CD4-positive, alpha-beta T cell treated with Interleukin-1 beta for 1 hour (primary cell): ENCODE measurements at places on chromosomes 5 and 9.

- no peak for DNase-seq
Measured at GRCh38 chr5:90421136-90421535, 11.6 kb upstream of the CETN3 start.

GRCh38 chr9:97507428-97507984, 6.0 kb downstream of the TMOD1 start:
- no peak for DNase-seq

DNA sequence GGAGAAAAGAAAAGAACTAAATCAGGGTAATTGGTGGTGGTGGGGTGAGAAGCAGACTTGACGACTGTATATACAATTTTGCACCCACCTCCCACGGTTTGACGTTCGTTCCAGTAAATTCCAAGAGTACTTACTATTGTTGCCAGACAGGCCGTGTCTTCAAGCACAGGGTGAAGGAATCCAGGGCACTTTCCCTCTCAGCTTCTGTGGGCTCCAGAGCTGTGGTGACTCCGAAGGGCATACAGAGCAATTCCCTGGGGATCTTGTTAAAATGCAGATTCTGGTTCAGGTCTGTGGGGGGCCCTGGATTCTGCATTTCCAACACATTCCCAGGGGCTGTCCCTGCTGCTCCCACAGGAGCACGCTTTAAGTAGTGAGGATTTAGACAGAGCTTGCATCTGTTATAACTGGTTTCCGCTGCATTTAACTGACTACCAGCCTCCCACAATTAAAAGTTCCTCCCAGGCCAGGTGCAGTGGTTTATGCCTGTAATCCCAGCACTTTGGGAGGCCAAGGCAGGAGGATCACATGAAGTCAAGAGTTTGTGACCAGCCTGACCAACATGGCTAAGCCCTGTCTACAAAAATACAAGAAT, 49.3 kb upstream of the FANCC start:
- no peak for DNase-seq

DNA sequence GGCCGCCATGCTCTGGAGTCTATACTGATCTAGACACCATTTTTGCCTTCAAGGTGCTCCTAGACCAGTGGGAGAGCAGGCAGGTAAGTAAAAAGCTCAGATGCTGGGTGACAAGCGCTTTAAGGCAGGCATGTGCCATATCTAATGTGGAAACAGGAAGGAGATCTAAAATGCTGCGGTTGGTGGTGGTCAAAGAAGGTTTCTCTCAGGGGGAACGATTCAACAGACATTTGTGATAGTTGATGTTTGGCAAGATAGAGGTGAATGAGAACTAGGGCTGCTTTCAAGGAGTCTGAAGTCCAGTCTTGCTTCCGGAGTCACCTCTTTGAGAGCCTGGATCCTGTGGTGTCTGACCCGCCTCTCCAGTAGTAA, 146.2 kb upstream of the KLF4 start:
- no peak for DNase-seq

DNA sequence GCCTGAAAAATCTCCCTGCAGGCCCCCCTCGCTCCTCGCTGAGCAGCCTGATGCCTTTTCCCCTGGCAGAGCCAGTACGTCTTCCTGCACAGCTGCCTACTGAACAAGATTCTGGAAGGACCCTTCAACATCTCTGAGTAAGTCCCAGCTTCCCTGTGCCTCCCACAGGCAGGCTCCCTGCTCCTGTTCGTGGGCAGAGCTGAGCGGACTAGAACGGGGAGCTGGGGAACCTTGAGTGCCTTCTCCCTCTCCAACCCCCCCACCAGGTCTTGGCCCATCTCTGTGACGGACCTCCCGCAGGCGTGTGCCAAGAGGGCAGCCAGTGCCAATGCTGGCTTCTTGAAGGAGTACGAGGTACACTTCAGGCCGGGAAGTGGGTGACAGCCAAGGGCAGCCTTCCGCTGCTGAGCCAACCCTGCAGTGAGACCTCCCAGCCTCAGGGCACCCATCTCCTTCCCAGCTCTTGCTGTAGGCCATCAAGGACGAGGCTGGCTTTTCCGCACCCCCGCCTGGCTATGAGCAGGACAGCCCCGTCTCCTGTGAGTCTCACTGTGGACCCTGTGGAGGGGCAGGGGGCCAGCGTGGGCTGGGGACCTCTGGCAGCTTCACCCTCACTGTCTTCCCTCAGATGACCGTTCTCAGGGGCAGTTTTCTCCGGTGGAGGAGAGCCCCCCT, 21.1 kb upstream of the SPTLC1 start:
- no peak for DNase-seq

GRCh38 chr9:114151426-114151956, 3.8 kb upstream of the COL27A1 start:
- no peak for DNase-seq

DNA sequence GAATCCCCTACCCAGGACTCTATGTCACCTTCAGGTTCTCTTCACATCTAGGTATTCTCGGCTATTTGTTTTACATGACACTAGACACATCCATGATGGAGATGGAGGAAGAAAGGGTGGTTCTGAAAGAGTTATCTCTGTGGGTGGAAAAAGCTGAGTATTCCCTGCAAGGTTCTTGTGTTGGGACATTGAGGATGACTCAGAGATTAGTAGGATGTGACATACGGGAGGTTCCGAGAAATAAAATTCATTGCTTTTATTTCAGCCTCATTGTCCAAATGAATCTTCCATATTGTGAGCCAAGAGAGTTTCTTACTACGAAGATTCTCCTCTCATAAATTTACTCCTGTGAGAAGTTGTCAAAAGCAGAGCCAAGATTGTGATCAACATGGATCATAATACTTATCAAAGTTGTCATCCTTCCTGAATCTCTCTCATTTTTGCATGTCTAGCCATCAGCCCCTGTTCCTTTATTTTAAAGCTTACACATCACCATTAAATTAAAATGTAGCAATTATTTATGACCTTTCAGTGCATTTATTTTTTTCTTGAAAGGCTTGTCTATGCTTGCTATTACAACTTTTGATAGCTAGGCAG, 370.0 kb downstream of the PSAT1 start:
- no peak for DNase-seq

- DNase-seq: no peak
Measured at GRCh38 chr9:89759572-89759971, 154.8 kb downstream of the GADD45G start.

DNA sequence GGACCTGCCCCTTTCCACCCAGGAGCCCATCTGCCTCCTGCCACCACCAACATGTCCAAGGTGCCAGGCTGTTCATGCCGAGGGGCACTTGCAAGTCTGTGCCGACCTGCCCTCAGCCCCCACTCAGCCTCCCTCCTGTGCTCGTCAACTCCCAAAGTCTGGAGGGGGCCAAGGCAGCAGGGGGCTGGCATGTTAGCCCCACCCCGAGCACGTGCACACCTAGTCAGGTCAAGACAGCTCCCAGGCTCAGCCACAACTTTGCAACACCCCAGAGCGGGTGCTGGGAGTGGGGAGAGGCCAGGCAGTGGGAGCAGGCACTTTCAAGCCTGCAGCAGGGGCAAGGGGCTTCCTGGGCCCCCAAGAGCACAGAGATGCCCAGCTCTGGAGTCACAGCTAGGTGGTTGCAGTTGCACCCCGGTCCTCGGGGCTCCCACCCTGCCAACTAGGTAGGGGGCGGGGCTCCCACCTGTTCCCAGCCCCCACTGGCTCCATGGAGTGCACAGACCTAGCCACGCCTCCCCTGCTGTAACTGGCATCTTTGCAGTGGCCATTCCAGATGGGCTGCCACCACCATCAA, 272.5 kb downstream of the CETN3 start:
- no peak for DNase-seq

DNA sequence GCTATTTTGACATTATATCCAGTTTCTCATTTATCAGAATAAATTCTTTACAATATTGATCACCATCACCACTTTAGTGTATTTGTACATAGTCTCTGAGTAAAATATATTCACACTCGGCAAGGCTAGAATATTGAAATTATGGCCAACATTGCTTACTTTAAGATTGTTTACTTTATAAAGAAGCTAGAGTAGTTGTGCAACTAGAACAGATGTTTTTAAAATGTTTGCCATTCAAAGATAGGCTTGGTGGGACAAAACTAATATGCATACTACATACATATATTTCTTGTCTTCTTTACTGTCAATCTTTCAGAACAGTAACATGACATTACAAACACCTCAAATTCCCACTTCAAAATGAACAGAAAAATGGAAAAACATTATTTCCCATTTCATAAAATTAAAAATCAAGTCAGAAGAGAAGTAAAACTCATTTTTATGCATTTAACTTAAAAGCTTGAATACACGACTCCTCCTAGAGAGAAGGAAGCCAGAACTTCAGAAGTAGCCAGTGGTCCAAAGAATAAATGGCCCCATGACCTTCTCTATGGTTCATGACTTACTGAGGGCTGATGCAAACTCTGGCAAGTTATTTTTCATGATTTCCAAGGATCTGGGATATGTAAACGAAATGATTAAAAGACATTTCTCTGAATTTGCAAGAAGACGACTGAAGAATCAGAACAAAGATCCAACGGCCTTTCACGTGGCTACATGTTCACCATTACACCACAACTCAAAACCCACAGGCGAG, 14.1 kb downstream of the MTX3 start:
- no peak for DNase-seq

GRCh38 chr9:137286975-137287383, 9.5 kb downstream of the TOR4A start:
- peak; percentile 17 for DNase-seq

DNA sequence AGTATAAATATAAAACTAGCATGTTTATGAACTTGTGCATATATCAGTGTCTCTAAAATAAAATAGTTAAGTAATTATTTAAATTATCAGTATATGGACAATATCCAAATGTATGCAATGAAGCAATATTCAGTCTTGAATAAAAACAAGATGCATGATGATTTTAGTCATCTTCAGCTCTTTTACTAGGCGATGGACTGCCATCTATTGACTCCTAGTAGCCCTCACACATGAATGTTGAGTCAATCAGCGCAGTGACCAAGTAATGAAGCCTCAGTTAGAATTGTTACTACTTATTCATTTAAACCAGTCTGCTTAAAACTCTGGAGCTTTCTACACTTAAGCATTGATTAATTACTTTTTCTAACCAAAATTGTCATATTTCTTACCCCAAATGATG, 92.9 kb upstream of the GRHPR start:
- peak; percentile 38 for DNase-seq

DNA sequence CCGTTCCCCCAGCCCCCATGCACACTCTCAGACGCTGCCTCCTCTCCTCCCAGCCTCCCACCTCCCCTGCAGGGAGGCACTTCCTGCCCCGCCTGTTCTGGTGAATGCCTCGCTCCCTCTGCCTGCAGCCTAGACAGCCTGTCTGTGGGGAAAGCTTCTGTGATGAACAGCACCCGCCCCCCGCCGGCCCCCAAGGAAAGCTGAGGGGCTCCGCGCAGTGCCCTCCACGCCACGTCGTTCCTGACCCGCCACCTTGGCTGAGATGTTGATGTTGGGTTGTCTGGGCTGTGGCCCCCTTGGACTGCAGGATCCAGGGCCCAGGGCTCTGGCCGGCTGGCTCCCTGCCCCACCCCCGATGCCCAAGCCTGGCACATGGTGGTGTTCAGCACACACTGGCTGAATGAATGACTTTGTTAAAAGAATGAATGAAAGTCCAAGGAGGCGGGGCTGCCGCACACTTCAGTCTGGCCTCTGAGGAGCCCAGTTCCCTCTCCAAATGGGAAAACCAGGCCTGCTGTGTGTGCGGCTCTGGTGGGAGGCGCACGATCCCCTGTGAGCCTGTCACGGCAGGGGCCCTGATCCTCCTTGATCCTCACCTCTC, 2.1 kb upstream of the MYMK start:
- no peak for DNase-seq

- no peak for DNase-seq
Measured at GRCh38 chr9:131169563-131170240, 44.3 kb downstream of the NUP214 start.

DNA sequence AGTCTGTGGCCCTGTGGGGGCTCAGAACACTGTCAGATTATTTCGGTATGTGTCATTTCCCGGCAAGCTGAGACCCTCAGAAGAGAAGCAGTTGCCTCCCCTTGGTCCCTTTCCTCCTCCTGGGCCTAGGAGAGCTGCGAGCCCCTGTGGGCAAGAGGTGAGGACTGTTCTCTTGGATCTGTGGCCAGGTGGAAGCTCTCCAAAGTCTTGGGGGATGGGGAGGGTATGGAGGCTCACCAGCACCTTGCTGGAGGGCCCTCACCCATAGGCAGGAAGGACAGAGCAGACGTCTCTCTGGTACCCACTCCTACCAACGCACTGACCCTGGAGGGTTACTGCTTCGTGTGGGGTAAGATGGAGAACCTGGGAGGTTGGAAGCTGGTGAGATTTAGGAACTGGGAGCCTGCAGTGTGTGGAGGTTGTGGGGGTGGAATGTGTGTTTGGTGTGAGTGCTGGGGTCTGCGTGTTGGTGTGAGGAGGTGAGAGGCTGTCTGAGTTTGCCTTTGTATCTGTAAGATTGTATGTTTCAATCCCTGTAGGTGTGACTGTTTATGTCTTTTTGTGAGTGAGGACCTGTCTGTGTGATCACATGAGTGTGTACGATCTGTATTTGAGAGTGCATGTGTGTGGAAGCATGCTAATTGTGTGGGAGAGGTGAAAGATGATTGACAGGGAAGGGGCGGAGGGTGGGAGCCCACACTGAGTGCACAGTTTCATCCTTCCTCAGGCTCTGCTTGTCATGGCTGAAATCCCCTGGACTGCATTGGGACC, 52.4 kb upstream of the PSD2 start:
- DNase-seq: no peak

GRCh38 chr9:114836769-114837168, 30.9 kb upstream of the TNFSF15 start:
- no peak for DNase-seq

DNA sequence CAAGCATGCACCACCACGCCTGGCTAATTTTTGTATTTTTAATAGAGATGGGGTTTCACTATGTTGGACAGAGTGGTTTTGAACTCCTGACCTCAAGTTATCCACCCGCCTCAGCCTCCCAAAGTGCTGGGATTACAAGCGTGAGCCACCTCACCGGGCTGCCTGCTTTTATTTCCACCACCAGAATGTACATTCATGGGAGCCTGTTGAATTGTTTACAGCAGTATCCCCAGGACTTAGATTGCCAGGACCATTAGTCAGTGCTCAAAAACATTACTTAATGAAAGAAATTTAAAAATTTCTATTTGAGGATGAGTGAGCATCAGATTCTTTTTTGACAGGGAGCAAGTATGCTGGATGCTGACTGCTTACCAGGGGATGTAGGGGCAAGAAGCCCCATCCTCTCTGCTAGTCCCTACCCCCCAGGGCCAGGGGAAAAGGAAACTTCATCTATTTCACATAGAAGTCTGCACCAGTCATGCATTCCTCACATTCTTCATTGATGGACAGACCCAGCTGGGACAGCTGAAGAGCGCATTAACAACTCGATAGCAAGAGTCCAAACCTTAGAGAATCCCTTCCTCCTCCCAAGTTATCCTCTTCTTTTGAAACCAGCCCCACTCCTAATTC, 10.3 kb upstream of the RGMB start:
- no peak for DNase-seq

DNA sequence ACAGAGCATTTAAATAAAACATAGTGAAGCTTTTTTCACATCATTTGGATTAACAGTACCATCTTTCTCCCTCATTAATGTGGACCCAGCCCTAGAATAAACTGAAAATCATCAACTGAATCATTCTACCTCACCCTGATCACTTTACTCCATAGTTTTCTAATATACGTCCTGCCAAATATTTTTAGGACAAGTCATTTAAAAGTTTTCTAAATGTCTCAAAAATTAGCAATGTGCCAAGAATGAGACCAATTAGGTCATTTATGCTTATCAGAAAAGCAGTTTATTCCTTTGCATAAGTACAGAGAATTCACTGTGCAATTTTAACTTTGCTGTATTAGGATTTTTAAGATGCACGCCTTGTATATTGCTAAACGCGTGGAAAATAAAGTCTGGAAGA, 284.4 kb downstream of the PIK3R1 start:
- DNase-seq: no peak

GRCh38 chr5:111169269-111169668, 54.9 kb upstream of the CAMK4 start:
- DNase-seq: no peak
